Right lobe of liver (tissue), 6 donors: ENCODE measurements at places on chromosomes 5 and 9. TPM values are rescaled to one million over a fixed set of nuclear protein-coding genes. Genes with fewer than 3 reads are reported as not detected.

INSL6 gene
- not detected for total RNA-seq

DNA sequence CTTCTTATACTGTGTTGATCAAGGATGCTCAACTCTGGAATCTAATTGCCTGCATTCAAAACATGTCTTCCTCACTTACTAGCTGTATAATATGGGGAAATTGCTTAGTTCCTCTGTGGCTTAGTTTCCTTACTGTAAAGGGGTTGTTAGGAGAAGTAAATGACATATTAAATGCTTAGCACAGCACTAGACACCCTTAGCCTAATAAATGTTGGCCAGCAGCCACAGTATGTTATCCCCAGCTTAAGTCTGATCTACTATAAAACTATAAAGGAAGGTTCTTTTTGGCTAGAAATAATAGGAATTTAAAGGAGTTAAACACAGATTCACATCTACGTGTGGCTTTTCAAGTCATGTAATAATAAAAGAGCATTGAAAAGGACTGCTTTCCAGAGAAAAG lies 232.4 kb downstream of the PCSK1 start:
- DNase-seq = no peak
- H3K4me1 ChIP-seq = no peaks in the 10 kb centered on the region
- no peaks in the 10 kb centered on the region for H3K27me3 ChIP-seq
- no peak overlapping the region for H3K4me3 ChIP-seq

DNA sequence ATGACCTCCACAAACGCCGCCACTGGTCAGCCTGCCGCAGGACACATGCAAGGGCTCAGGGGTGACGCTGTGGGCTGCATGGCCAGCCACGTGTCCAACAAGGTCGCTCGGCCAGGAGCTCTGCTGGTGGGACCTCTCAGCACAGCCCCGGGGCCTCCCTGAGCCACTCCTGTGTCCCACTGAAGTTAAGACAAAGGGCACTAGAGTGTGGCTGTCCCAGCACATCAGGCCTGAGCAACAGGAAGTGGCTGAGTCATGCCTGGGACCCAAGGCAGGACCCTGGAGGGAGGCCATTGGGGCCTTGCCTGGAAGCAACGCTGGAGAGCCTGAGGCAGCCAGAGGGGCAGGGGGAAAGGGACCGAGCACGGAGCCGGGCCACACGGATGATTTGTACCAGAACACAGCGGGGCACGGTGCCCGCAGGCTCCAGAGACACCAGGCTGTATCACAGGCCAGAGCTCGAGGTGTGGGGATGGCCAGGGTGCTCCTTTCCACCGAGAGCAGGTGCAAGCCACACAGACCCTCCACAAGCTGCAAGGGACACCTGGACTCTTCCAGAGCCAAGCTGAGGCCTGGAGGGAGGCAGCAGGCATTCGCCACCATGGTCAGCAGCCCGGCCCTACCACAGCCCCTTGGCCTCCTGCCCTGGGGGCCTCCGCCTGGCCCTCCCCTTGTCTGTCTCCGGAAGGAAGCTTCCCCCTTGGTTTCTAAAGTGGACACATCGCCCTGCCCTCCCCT lies 6.5 kb upstream of the TMEM210 start:
- H3K4me1 ChIP-seq = no peaks in the 10 kb centered on the region
- no peaks in the 10 kb centered on the region for H3K27me3 ChIP-seq
- no peak overlapping the region for H3K27ac ChIP-seq
- DNase-seq = no peak

EPB41L4B gene
- total RNA-seq = 32.5 TPM

DNA sequence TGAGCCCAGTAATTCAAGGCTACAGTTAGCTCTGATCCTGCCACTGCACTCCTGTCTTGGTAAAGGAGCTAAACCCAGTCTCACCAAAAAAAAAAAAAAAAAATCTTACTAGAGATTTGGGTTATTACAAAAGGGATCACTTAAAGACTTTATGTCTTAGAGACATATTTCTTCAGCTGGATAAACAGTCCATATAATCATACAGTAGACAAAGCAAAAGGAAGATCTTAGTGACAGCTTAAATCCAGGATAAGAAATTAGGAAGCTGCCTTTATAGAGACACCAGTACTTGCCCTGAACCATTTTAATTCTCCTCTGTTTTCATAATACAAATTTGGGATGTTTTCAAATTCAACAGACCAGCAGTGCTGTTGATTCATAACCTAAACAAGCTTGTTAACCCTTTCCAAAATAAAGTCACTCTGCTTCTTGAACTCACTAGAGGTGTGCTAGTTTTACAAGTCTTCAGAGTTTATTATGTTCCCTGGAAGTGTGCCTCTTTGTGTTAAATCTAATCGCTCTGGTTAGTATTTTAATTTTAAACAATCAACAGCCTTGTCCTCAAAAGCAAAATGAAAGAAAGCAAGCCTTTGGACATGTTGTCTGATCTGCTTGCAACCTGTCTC lies 255.5 kb downstream of the ARRDC3 start:
- no peaks in the 10 kb centered on the region for H3K36me3 ChIP-seq
- H3K4me3 ChIP-seq = no peak overlapping the region
- DNase-seq = no peak
- no peaks in the 10 kb centered on the region for H3K4me1 ChIP-seq
- no peak overlapping the region for H3K27ac ChIP-seq

DNA sequence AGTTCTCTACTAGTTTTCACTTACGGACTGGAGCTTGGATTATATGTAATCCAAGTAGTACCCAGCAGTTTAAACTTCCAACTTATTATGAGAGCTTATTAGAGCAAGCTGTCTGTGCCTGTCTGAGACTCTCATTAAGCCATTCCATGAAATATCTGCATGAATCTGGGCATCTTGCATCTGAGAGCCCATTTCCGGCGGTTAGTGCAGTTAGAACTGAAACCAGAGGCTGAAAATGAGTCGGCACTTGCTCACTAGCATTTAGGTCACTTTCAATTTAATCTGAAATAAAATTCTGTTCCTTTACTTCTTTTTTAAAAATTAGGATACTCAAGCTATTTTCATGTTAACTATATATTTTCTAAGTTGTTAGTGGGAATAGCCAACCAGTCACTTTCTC lies 102.2 kb downstream of the MEGF10 start:
- DNase-seq = no peak
- H3K27ac ChIP-seq = no peak overlapping the region
- no peaks in the 10 kb centered on the region for H3K36me3 ChIP-seq
- no peaks in the 10 kb centered on the region for H3K4me1 ChIP-seq
- no peak overlapping the region for H3K4me3 ChIP-seq
- H3K27me3 ChIP-seq = no peaks in the 10 kb centered on the region

DNA sequence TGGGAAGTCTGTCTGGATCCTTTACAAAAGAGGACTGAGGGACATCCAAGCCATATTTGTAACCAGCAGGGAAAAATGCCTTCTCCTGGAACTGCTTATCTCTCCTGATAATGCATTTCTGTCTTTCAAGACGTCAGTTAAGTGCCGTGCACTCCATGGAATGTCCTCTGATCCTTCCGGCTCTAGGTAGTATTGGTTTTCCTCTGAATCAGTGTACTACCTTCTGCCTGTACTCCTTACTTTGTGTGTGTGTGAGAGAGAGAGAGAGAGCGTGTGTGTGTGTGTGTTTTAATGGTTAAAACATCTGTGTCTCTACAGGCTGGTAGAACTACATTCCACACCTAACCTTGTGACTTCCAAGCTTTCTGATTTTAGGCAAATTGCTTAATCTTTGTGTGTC lies 89.9 kb downstream of the PIP5K1B start:
- no peaks in the 10 kb centered on the region for H3K27me3 ChIP-seq
- H3K4me3 ChIP-seq = no peak overlapping the region
- no peaks in the 10 kb centered on the region for H3K4me1 ChIP-seq
- no peak overlapping the region for H3K27ac ChIP-seq
- no peaks in the 10 kb centered on the region for H3K36me3 ChIP-seq
- no peak for DNase-seq

BSPRY gene
- 0.58 TPM for total RNA-seq

GRCh38 chr9:130208600-130209347 lies 36.6 kb downstream of the NCS1 start:
- no peak for DNase-seq
- no peak overlapping the region for H3K4me3 ChIP-seq
- H3K4me1 ChIP-seq = no peaks in the 10 kb centered on the region
- H3K27me3 ChIP-seq = no peaks in the 10 kb centered on the region
- no peak overlapping the region for H3K27ac ChIP-seq
- H3K36me3 ChIP-seq = no peaks in the 10 kb centered on the region

GRCh38 chr9:76873821-76874220 lies 32.1 kb downstream of the PRUNE2 start:
- no peak for DNase-seq
- H3K4me3 ChIP-seq = no peak overlapping the region
- no peaks in the 10 kb centered on the region for H3K4me1 ChIP-seq

NTNG2 gene
- total RNA-seq = 0.16 TPM

DNA sequence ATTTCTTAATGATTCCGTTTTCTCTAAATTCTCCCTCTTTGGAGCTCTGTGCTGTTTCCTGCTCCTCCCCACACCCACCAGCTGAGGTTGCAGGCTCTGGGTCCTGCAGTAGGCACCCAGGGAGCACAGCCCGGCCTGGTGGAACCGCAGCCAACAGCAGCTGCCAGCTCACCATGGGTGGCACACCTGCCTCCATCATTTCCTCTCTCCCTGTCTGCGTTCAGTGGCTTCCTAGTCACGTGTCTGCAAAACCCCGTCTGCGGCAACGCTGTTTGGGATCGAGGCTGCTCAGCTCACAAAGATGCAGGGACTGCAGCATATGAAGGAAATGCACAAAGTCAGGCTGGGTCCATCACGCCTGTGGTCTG lies 367.8 kb downstream of the IRX2 start:
- DNase-seq = no peak
- no peak overlapping the region for H3K27ac ChIP-seq
- H3K4me3 ChIP-seq = no peak overlapping the region
- H3K4me1 ChIP-seq = no peaks in the 10 kb centered on the region

DNA sequence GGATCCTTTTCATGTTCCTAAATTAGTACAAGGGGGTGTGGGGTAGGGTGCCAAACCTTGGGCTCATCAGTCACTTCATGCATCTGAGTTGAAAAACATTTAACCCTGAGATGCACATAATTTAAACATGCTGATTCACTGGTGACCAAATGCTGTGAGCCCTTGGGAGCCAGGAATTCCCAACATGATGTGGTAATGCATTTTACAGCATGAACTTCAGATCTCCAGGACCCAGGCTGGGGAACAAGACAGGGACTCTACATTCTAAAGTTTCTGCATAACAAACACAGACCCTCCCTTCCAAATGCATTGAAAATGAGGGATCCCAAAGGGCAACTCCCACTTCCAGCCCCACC lies 322.2 kb downstream of the NDUFS4 start:
- no peak for DNase-seq
- no peaks in the 10 kb centered on the region for H3K4me1 ChIP-seq
- no peak overlapping the region for H3K27ac ChIP-seq
- H3K4me3 ChIP-seq = no peak overlapping the region
- H3K27me3 ChIP-seq = no peaks in the 10 kb centered on the region
- no peaks in the 10 kb centered on the region for H3K36me3 ChIP-seq

GRCh38 chr5:134904610-134905245 lies at the start of gene PCBD2:
Gene PCBD2 (plus strand): TSS chr5:134905131. CDS start chr5:134905140, 9 bp downstream.
- H3K4me3 ChIP-seq = peak within 1 kb of the TSS; percentile 83
- H3K36me3 ChIP-seq = no peaks in the 10 kb centered on the region
- no peaks in the 10 kb centered on the region for H3K4me1 ChIP-seq

GRCh38 chr9:114027159-114027862 lies 50.8 kb downstream of the AMBP start:
- H3K27ac ChIP-seq = no peak overlapping the region
- no peak overlapping the region for H3K4me3 ChIP-seq
- no peaks in the 10 kb centered on the region for H3K27me3 ChIP-seq

- H3K27ac ChIP-seq = no peak overlapping the region
- H3K27me3 ChIP-seq = no peaks in the 10 kb centered on the region
- no peak for DNase-seq
- H3K4me3 ChIP-seq = no peak overlapping the region
Observed at GRCh38 chr9:133140174-133140505, 19.1 kb upstream of the RALGDS start.

GRM6 gene
- not detected for total RNA-seq
